Activated CD4-positive, alpha-beta T cell treated with anti-CD3 and anti-CD28 coated beads, Interleukin-2, amount 50 U/mL, for 24 hours (primary cell): ENCODE measurements at places on chromosomes 2 and 18.

DNA sequence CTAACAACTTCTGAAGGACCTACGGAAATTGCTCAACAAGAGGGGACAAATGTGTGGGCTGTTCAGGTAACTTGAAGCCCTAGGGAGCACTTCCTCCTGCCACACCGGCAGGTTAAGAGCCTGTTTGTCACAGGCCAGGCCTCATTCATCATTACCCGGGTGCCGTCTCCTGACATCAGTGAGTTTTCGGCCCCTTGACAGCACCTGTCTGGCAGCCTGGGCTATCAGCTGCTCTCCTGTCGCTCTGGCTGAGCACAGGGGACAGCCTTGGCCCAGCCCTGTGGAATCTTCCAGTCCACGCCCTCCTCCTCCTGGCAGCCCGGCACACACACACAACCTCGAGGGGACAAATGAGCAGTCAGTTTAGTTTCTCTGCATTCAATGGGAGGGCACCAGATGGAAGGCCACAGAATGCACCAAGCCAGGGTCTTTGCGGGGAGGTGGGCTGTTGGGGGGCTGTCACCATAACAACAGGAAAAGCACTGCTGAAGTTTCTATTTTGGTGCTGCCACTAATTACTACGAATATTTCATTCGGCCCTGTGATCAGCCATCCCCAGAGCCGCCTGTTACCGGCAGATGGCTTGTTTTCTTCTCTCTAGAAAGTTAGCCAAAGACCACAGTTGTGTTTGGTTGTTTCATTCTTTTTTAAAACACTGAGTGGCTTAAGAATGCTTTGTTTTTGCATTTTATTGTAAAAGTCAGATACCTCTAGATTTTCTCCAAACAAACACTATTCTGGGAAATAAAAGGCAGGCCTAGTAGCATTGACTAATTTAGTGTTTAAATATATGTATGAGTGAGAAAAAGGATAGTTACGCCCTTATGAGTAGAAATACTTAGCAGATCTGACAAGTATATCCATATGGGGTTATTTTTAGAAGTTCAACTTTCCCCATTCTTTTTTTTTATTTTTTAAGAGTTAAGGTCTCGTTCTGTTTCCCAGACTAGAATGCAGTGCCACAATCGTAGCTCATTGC lies 189.9 kb upstream of the NDUFV2 start:
- DNase-seq: no peak

DNA sequence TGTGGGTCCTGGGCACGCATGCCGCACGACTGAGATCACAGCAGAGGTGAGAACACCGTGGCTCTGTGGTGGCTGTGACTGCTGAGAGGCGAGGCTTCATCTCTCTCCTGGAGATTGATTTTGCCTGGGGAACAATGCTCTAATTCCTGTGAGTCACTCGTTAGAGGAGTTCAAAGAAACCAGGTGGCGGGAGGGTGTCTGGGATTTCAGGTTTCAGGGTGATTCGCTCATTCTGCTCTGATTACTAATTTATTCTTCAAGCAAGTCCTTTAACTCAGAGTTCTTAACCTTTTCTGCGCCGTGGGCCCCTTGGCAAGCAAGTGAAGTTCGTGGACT lies 56.3 kb downstream of the GLI2 start:
- no peak for DNase-seq

DNA sequence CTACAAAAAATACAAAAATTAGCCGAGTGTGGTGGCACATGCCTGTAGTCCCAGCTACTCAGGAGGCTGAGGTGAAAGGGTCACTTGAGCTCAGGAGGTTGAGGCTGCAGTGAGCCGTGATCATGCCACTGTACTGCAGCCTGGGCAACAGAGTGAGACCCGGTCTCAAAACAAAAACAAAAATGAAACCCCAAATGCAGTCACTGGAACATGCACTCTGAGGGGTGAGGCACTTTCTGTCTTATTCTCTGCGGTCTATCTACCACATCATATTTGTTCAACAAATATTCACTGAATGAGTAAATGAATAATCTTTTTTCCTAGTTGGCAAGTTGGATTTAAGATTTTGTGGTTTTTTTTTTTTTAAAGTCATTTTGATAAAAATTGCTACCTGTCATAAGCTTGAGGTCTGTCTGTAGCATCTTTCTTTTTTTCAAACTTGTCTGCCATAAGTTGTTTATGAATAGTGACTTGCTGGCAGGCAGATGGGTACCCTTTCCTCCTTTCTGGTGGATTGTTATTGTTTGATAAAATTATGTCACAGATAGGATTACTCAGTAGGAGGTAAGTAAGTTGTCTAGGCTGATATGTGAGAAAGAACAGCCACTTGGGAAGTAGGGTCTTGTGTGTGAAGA lies 11.8 kb downstream of the CHRNA1 start:
- DNase-seq: no peak

- DNase-seq: no peak
These were observed 165.5 kb upstream of the SALL3 start for GRCh38 chr18:78813936-78814710.

GRCh38 chr2:143205106-143205764 lies 76.0 kb downstream of the ARHGAP15 start:
- DNase-seq: no peak

- DNase-seq: no peak
These were observed 101.2 kb downstream of the ZNF519 start for GRCh38 chr18:14031053-14031452.

GRCh38 chr18:59155153-59155552 lies 15.5 kb downstream of the SEC11C start:
- DNase-seq: no peak

GRCh38 chr2:111168528-111169239 lies 48.0 kb downstream of the BCL2L11 start:
- peak; percentile 39 for DNase-seq

- no peak for DNase-seq
These were observed 313.2 kb downstream of the RND3 start for GRCh38 chr2:150174056-150174805.

GRCh38 chr2:197128126-197128525 lies 182.5 kb downstream of the ANKRD44 start:
- no peak for DNase-seq
